ENCODE measurements at places on chromosomes 1 and 21.

GRCh38 chr1:110783292-110783918 lies 89.5 kb upstream of the CD53 start:
- no peak for DNase-seq

- no peak for DNase-seq
These were observed 5.0 kb upstream of the SH2D1B start for GRCh38 chr1:162416909-162417308.

DNA sequence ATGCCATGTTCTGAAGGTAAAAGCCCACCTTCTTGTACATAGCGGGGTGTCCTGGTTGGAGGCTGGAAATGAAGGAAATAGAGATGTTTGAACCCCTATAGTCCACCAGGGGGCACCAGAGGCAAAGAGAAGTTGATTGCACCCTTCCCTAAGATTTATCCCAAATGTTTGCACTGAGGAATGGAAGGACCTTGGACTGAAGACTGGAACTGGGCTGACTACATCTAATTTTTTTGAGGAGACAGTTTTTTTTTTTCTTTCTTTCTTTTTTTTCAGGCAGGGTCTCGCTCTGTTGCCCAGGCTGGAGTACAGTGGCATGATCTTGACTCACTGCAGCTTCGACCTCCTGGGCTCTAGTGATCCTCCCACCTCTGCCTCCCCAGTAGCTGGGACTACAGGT lies 55.3 kb upstream of the EIF4G3 start:
- no peak for DNase-seq

GRCh38 chr1:210776712-210777111 lies 357.2 kb downstream of the KCNH1 start:
- DNase-seq = no peak

DNA sequence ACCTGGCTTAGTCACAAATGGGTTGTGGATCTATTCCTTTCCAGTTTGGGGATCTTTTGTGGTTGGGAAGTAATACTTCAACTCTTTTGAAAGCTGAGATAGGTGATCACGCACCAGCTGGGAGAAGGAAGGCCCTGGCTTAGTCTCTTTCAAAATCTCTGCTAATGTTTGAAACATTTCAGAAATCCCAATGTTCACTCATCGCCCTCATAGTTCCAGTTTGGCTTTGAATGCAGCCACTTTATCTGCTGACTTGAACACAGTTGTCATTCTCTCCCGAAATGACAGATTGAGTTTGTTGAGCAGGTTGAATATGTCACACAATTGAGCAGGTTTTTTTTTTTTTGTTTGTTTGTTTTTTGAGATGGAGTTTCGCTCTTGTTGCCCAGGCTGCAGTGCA lies 24.6 kb downstream of the RASAL2 start:
- DNase-seq = no peak

GRCh38 chr1:89483010-89483756 lies 41.4 kb upstream of the LRRC8B start:
- DNase-seq = peak; percentile 50

All from AG04449 (cell line).